ENCODE measurements at places on chromosomes 5 and 9.

DNA sequence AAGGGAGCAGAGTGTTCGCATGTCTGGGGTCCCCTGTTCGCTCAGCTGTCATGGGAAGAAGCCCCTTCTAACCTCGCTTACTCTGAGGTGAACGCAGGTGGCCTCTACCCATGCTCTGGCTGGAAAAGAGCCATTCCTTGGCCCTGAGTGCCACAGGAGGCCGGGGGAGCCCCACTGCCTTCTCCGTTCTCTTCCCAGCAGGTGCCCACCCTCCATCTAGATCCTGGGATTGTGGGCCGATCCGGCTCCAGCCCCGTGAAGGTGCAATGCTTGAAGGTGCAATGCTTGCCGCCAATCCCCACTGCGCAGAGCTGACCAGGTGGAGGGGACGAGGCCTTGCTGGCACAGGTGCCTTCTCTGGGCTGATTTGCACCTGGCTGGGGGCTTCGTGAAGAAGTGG is 95.4 kb downstream of the MRPL36 start:
- no peak for DNase-seq

GRCh38 chr9:136628268-136628667 is 34.4 kb upstream of the EGFL7 start:
- DNase-seq, result no peak

GRCh38 chr5:37812365-37812764 is 27.5 kb downstream of the GDNF start:
- no peak for DNase-seq

DNA sequence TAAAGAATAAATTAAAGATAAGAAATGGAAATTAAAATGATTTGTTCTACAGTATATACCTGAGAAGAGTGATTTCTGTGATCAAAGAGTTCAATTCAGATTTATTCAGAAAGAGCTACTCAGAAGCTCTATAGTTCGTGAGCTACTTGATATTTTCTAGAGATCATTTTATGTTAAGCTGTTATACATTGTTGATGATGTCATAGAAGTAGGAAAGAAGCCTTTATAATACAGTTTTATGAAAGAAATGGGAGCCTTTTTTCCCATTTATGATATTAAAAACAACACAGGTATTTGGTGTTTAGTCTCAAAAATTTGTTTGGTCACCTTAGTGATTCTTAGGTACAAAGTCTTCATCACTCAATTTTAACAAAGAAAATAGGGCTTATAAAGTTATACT is 20.8 kb downstream of the RNF14 start:
- no peak for DNase-seq

DNA sequence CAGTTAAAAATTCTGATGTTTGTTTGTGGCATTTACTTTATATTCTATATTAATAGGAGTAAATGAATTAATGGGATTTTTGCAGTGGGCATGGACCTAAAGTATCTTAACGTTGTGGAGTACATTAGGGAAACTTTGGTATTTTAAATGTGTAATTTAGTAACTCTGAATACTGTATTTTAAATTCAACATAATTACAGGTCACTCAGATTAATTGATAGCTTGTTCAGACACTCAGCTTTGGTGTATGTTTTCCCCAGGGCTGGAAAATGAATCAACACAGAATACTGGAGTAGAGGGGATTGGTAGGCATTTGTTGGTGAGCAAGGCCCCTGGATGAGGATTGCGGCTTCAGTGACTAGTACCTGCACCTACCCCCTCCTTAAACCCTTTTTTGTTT is 117.5 kb downstream of the TRIO start:
- no peak for DNase-seq

GRCh38 chr9:19018201-19018600 is 14.8 kb downstream of the SAXO1 start:
- no peak for DNase-seq

- DNase-seq, result no peak
Measured at GRCh38 chr5:24864244-24864643, 219.5 kb upstream of the CDH10 start.

GRCh38 chr5:133612249-133612860 is at the start of gene FSTL4:
Gene FSTL4, minus strand, starts transcription at chr5:133612541.
- no peak for DNase-seq

GRCh38 chr9:114652776-114653555 is 4.6 kb downstream of the TEX53 start:
- DNase-seq, result no peak

GRCh38 chr9:91164724-91165520 is 196.8 kb downstream of the AUH start:
- peak; percentile 95 for DNase-seq

DNA sequence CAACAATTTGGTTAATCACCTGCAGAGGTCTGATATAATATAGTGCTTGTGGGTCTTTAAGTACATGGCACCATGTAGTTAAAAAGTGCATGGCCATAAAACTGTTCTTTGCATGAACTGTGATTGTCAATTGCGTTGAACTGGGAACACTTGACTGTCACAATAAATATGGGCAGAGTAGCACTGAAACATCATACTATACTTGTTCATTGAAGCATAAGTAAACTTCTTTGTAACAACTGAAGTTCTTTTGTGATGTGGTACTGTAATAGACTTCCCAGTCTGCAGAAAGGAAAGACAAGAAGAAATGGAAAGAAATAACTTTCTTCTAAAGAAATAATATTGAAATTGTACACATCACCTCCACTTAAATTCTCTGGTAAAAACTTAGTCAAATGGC is 9.8 kb upstream of the NTRK2 start:
- no peak for DNase-seq

DNA sequence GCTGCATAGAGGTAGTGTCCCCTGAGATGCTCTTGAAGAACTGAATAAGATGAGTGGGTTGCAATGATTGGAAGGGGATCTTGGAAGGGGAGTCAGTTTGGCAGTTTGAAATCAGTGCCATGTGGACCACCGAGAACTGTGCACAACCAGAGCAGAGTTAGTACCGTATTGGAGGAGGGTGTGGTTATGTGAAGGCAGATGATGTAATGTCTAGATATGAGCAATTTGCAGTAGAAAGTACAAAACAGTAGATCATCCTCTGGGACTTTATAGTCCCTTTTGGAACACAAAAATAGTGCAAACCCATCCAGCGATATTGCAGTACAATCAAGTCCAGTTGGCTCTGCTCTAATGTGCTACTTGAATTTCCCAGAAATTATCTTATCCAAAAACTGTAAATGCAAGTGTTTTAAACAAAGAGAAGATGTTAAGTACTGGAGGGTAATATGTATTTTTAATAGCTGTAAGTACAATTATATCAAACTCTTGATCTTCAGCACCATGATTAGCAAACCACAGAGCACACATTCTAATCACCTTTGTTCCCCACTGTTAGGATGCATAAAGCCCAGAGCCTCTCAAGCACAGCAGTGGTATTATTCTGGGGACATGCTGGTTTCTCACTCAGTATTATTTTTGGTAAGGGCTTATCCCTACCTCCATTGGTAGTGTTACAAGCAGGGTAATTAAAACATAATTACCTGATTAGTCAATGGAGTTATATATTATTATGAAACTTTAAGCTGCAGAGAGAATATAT is 41.5 kb downstream of the MEGF10 start:
- no peak for DNase-seq

- DNase-seq, result peak; percentile 52
Measured at GRCh38 chr5:139636975-139637408, 11.2 kb upstream of the CXXC5 start.

- no peak for DNase-seq
Measured at GRCh38 chr9:37769306-37769705, 15.6 kb downstream of the EXOSC3 start.
